IPS DF 19.7 (cell line): ENCODE measurements at places on chromosomes 2 and 18.

- DNase-seq, result no peak
Measured at GRCh38 chr2:176177580-176178037, 10.9 kb upstream of the HOXD1 start.

GRCh38 chr2:66443979-66444861 lies 9.3 kb downstream of the MEIS1 start:
- no peak for DNase-seq

DNA sequence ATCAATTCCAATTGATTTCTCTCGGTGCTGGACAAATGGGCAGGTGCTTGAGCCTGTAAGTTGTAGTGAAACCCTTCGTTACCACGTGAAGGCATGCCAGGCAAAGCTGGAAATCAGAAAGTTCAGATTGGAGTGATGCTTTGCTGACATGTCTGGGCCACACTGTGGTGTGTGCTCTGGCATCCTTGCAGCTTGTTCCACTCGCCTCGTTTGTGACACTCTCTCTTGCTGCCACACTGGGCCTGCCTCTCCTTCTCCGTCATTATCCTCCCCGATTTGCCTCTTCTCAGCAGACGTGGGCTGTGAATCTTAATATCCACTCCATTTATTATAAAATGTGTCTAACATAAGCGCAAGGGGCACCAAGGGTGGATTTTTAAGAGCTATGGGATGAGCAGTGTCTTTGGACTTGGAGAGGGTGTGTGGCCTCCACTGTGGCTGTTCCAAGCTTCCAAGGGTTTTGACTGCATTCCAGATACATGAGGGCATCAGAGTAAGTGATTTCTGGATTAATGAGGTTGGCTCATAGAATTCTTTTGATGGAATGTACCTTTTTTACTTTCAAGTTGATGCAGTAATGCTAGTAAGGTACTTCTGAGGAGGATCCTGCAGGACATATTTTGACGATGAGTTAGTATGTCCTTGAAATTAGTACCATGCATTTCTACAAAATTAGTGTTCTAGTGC lies 238.8 kb downstream of the TPGS2 start:
- DNase-seq, result no peak

GRCh38 chr2:135783439-135783838 lies 41.8 kb downstream of the UBXN4 start:
- no peak for DNase-seq

DNA sequence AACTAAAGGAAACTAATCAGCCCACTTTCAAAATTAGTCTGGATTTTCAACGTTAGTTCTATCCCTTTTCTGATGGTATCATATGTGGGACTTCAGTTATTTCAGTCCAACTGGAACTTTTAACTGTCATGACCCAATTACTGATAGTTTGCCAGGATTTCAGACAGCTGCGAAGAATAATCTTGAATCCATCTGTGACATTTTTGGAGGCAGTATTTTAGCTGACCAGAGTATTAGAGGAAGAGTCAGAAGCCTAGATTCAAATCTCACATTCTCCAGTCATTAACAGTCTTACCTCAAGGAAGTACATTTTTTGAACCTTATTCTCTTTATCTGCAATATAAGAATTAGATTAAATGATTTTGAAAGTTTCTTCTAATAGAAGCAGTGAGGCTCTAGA lies 81.3 kb downstream of the PTRHD1 start:
- no peak for DNase-seq

GRCh38 chr2:180311-180710 lies 83.5 kb downstream of the SH3YL1 start:
- DNase-seq, result no peak

DNA sequence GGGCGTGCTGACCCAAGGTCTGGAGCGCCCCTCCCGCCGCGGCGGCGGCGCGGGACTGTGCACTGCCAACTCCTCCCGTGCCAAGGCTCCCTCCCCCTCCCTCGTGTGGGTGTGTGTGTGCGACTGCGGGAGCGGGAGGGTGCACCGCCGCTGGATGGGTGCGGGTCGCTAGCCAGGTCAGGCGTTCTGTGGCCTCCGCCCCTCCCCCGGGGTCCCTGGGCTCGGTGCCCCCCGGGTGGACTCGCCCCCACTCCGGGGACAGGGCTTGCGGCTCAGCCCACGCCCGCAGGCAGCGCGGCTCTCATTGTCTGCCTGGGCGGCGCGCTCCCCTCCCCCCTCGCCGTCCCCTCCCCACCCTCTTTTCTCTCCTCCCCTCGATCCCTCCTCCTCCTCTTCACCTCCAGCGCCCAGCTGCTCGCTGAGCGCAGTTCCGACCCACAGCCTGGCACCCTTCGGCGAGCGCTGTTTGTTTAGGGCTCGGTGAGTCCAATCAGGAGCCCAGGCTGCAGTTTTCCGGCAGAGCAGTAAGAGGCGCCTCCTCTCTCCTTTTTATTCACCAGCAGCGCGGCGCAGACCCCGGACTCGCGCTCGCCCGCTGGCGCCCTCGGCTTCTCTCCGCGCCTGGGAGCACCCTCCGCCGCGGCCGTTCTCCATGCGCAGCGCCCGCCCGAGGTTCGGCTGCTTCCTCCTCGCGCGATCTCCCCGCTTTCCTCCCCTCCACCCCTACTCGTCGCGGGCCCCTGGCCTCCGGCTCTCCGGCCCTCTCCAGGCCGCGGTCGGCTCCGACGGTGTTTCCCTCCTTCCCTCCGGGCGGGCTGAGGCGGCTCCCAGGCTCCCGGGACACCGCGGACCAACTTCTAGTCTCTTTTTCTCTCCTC lies at the start of gene GATA6:
TSS of gene GATA6 (plus strand) at position 579 of the 878 bp plus-strand sequence. CDS start 1,556 bp downstream, outside the sequence.
- no peak for DNase-seq

- no peak for DNase-seq
Measured at GRCh38 chr2:143994961-143995360, 525.0 kb downstream of the ZEB2 start.

DNA sequence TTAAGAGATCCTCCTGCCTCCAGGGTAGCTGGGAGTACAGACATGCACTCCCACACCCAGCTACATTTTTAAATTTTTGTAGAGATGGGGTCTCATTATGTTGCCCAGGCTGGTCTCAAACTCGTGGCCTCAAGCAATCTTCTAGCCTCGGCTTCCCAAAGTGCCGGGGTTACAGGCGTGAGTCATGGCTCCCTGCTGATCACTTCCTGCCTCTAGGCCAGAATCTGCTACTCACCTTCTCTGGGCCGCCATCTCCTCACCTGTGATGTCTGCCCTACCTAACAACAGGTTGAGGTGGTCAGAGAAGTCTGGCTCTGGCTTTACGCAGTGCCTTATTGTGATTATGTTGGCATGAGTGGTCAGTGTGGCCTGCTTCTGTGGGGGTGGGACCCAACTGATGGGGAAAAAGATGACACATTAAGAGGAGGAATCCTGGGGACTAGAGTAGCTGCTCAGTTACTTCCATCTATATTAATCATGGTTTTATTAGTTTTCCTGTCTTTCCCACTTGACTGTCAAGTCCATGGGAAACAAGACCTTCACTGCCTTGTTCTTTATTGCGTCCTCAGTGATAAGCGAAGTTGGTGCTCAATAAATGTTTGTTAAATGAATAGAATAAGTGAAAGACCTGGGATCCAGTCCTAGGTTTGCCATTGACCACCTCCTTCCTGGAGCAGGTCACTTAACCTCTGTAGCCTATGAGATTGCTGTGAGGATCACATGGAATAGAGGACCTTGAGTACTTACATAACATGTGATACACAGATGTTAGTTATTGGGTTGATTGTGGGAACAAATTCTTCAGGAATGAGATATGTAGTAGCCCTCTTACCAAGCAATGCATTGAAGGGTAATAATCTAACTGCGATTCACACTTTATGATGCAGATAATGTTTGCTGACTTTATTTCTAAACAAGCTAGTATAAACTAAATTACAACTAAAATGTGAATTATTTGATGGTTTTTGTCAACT lies 15.7 kb downstream of the KCTD1 start:
- no peak for DNase-seq

- DNase-seq, result no peak
Measured at GRCh38 chr18:55780586-55781071, 192.6 kb upstream of the TCF4 start.

DNA sequence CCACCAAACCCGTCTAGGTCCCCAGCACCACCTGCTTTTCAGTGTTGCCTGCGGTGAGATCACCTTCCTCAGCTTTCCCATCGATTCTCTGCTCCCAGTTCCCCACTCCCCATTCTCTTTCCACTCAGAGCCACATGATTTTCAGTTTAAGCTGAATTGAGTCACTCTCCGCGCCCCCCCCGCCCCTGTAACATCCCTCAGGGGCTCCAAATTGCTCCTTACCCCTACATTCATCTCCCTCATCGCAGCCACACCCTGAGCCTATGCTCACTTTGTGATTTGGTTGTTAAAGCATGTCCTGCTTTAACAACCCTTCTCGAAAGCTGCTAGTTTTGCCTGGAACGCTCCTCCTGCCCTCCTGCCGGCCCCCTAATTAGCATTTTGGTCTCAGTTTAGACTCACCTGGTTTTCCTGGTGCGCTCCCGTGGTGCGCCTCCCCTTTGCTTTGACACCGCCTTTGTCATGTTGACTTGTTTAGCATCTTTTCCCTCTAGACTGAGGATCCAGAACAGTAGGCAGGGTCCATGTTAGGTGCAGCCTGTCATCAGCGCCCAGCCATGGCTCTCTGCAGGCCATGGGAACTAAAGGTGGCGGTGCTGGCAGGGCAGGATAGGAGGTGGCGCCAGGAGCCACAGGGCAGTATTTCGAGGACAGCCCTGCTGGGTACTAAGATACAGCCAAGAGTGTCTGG lies 60.8 kb downstream of the ST3GAL5 start:
- no peak for DNase-seq

DNA sequence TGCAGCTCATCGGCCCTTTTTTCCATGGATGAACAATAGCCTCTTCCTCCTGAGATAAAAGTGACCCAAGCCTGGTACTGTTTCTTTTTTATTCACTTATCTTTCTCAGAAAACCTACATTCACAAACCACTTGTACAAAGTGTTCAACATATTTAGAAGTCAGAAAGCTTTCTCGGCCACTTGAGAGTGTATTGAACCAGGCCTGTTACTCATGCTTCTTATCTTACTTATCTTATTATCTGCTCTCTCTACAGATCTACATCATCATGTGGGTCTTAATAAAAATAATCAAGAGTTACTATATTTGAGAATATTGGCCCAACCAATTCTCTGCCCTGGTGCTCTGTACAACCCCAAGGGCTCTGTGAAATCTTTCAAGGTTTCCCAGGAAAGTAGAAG lies 242.1 kb downstream of the MREG start:
- no peak for DNase-seq

- no peak for DNase-seq
Measured at GRCh38 chr2:234678711-234679110, 181.8 kb upstream of the ARL4C start.

- DNase-seq, result no peak
Measured at GRCh38 chr2:20175267-20175666, 49.7 kb downstream of the SDC1 start.

DNA sequence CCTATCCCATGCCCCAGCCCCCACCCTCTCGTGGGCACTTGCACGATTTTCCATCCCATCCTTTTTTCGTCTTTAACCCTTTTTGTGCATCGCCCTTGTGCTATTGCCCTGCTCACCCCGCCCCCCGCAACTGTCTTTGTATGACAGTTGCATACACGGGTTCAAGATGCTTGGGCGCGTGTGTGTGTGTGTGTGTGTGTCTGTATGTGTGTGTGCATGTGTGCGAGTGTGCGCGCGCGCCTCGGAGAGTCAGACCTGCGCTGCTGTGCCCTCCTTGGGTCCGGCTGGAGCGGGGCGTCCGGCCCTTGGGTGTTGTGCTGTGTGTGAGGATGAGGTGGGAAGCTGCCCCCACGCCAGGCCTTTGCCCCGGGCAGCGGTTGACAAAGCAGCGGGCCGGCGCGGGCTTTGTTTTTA lies 230.7 kb downstream of the HAUS1 start:
- DNase-seq, result no peak

DNA sequence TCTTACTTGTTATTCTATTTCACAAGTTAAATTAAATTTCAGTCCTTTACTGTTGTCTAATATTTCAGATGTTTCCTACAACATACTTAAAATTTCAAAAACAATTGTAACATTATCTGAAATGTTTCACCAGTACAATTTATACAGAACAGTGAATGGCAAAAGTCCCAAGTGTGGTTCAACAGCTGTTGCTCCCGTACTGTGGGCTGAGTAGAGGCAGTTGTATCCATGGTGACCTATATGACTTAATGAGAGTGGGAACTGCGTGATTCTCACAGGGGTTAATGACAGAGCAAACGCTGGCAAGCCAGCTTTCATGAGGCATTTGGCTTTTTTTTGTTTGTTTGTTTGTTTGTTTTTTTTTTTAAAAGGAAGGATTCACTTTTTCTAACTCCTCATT lies 5.3 kb upstream of the PLCL1 start:
- no peak for DNase-seq

GRCh38 chr18:12038082-12038638 lies 55.5 kb upstream of the ANKRD62 start:
- DNase-seq, result no peak

DNA sequence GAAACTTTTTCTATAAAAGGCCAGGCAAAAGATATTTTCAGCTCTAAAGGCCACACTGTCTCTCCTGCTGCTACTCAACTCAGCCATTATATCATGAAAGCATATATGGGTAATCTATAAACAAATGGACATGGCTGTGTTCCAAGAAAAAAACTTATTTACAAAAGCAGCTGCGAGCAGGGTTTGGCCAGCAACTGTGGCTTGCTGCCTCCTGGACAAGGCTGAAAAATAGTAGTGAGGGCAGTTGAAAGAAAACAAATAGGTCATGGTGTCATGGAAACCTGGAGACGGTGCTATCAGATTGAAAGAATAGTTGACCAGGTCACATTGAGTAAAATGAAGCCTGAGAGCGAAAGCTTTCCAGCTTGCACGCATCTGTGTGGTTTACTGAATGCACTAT lies 89.2 kb upstream of the LRATD1 start:
- DNase-seq, result no peak

DNA sequence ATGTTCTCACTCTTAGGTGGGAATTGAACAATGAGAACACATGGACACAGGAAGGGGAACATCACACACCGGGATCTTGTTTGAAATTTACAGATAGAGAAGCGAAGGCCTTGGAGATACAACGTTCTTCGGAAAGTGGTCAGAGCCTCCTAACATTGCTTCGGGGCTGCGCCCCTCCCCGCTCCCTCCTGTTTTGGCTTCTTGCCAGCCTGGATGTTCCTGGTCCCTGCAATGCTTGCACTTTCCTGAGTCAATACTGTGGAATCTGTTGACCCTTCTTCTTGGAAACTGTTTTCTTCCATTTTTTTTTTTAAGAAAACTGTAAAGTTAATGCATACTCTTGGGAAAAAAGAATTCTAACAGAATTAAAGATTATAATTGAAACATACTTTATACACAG lies 360.8 kb downstream of the SOCS6 start:
- no peak for DNase-seq

GRCh38 chr2:107091163-107091864 lies 205.3 kb upstream of the ST6GAL2 start:
- no peak for DNase-seq

GRCh38 chr2:100581277-100581612 lies 18.5 kb downstream of the PDCL3 start:
- DNase-seq, result no peak

GRCh38 chr2:30204281-30204680 lies 27.1 kb upstream of the LBH start:
- DNase-seq, result no peak

- no peak for DNase-seq
Measured at GRCh38 chr2:217835931-217836891, 166.6 kb downstream of the TNS1 start.

- DNase-seq, result no peak
Measured at GRCh38 chr2:111186121-111186715, 65.5 kb downstream of the BCL2L11 start.
